Islet precursor cell (in vitro differentiated cells): ENCODE measurements at places on chromosomes 11 and 22.

- no peak for DNase-seq
Measured at GRCh38 chr22:24873226-24873625, 67.2 kb downstream of the SGSM1 start.

GRCh38 chr11:28099715-28100114, 8.2 kb downstream of the KIF18A start:
- DNase-seq: no peak

DNA sequence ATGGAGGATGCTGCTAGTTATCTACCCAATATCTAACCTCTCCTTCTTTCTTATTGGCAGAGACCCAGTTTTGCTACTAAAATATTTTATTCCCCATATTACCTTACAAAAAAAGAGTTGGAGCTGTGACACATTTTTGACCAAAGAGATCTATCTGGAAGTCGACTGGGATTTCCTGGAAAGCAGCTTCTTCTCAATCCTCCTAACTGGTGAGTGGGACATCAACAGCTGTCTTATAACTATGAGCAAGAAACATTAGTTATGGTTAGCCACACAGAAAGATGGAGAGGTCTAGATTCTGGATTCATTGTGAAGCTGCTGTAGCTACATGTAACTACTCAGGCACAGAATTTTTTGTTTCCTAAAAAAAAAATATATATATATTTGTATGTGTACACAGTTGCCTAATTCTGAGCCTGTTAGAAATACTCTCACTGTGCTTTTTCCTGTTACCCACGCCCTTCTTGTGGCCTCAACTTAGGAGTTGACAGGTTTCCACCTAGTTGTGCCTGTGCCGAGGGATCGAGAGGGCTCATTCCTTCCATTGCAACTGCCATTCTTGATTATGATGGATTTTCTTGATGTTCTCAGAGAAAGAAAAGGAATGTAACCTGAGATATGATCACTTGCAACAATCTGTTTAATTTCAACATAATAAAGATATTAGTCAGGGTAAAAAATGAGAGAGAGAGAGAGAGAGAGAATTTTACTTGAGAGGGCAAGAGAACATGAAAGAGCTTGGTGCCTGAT, 142.0 kb downstream of the SLC17A6 start:
- DNase-seq: no peak

GRCh38 chr11:116134450-116134849, 630.2 kb upstream of the CADM1 start:
- peak; percentile 55 for DNase-seq

DNA sequence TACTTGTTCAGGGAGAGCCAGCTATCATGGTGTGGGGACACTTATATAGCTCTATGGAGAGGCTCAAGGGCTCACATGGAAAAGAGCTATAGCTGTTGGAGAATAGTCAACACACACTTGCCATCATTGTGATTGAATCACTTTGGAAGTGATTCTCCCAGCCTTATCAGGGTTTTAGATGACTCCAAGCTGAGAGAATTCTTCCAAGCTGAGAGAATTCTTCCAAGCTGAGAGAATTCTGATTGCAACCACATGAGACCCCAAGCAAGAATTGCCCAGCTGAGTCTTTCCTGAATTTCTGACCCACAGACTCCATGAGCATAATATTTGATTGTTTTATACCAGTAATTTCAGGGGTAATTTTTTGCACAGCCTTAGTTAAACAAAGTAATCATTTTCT, 1318.3 kb upstream of the RAG2 start:
- DNase-seq: no peak

- DNase-seq: no peak
Measured at GRCh38 chr11:81174646-81175330, 1558.9 kb downstream of the FAM181B start.

DNA sequence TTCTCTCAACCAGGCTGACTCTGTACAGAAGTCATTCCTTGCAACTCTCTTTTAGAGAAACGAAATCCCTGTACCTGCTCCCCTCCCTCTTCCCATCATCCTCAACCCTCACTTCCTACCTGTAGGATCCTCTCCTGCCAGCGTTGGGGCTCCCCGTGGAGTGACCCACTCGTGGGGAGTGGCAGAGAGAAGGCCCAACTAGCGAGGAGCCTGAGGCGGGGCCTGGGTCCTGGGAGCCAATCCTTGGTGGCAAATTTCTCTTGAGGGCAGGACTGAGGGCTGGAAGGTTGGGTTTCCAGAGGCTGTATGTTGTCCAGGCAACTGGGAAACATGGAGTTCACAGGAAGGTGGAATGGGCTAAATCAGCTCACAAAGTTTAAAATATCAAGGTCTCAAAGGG, 10.4 kb downstream of the NHERF4 start:
- DNase-seq: peak; percentile 82

GRCh38 chr11:128506356-128506755, 81.0 kb downstream of the ETS1 start:
- no peak for DNase-seq
